ENCODE measurements at places on chromosomes 11 and 22.
A peak's percentile ranks its signal among the peaks of the same experiment; 100 is the strongest.

DNA sequence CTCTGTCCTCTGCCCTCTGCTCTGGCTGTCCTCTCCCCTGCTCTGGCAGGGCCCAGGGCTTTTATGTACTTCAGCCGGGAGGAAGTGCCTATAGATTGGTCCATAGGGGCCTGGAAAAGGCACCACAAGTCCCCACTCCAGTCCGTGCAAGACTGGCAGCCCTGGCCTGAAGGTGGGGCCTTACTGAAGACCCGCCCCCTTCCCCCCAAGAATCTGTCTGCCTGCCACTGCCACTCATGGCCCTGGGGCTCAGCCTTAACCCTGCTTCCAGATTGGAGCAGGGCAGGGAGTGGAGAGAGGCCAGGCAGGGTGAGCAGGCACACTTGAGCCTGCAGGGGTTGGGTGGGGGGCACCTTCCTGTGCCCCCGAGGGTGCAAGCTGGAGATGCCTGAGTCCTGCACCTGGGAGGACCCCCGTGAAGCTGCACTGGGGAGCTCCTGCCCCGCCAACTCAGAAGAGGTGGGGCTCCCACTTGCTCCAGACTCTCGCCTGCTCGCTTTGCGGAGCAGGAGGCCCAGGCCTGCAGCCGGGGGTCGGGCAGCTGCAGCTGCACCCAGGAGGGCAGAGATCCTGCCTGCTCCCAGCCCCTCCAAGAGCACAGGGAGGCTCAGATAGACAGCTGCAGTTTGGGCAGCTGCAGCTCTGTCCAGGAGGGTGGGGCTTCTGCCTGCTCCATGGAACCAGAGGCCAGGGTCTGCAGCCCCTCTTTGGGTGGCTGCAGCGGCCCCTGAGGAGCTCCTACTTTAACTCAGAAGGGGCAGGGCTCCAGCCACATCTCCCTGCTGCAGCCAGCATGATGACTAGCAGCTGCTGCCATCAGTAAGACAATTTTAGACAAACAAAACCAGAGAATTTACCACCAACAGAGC lies 51.0 kb upstream of the SC5D start:
- no peak for DNase-seq

- no peak for DNase-seq
Measured at GRCh38 chr11:2464451-2465165, 19.8 kb downstream of the KCNQ1 start.

GRCh38 chr11:120335908-120336640 lies at the start of gene ARHGEF12:
ARHGEF12 (plus strand) TSS chr11:120336413; CDS start chr11:120337244, 831 bp downstream.
- DNase-seq: peak; percentile 57

- no peak for DNase-seq
Measured at GRCh38 chr11:12719221-12719620, 45.0 kb downstream of the TEAD1 start.

DNA sequence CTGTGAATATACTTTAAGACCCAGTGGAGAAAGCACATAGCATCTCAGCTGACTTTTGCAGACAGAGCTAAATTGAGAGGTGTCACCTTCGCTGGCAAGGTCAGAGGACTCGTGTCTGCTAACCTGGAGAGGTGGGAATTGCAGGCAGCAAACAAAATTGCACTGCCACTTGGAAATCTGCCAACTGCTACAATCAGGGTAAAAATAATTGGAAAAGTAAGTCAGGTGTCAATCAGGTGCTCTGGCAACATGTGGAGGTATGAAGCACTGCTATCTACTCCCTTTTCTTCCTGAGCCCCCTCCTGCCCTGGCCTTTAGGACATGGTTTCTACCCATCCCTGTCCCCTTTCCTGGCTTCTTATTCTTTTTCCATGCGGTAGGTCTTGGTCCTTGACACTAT lies 24.1 kb upstream of the LRRC55 start:
- DNase-seq: no peak

DNA sequence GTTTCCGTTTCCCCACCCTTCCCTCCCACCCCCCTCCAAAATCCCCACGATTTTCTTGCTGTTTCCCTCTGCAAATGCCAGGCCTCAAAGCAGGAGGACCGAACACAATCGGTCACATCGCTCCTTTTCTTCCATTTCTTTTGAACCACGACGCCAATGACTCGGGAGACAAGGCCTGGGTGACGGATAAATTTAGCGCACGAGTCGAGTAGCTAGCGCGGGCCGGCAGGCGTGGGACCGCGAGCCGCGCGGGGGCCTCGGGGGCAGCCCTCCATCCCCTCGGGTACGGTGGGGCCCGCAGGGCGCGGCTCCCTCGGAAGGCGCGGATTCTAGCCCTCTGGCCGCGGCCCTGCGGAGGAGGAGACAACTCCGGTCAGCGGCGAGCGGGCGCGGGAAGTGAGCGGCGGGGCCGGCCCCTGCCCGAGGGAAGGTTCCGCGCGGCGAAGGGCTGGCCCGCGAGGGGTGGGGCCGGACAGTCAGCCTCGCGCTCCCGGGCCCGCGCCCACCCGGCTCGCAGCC lies 414 bp downstream of the JOSD1 start:
- DNase-seq: peak; percentile 66

DNA sequence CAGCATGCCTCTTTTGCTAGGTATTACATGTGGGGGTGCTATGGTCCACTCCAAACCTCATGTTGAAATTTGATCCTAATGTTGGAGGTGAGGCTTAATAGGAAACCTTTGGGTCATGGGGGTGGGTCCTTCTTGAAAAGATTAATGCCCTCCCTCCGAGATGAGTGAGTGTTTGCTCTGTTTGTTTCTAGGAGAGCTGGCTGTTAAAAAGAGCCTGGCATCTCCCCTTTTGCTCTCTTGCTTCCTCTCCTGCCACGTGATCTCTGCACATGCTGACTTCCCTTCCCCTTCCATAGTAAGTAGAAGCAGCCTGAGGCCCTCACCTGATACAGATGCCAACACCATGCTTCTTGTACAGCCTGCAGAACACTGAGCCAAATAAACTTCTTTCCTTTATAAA lies 104.5 kb downstream of the FAT3 start:
- no peak for DNase-seq

DNA sequence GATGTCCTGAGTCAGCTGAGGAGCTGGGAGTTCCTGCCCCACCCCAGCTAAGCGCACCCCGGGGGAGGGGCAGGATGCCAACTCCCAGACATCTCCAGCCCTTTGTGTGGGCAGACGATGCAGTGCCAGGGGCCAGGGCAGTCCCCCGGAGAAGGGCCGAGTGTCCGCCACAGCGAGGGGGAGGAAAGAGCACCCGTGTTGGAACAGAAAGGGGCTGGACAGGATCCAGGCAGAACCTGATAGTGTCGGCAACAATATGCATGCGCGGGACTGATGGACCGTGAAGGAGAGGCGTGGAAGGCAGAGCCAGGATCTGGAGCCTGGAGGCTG lies 1434.7 kb downstream of the BRD1 start:
- DNase-seq: no peak

- DNase-seq: no peak
Measured at GRCh38 chr11:129237880-129238638, 45.9 kb upstream of the ARHGAP32 start.

- DNase-seq: peak; percentile 75
Measured at GRCh38 chr11:63635762-63636465, 21.7 kb upstream of the PLAAT3 start.

DNA sequence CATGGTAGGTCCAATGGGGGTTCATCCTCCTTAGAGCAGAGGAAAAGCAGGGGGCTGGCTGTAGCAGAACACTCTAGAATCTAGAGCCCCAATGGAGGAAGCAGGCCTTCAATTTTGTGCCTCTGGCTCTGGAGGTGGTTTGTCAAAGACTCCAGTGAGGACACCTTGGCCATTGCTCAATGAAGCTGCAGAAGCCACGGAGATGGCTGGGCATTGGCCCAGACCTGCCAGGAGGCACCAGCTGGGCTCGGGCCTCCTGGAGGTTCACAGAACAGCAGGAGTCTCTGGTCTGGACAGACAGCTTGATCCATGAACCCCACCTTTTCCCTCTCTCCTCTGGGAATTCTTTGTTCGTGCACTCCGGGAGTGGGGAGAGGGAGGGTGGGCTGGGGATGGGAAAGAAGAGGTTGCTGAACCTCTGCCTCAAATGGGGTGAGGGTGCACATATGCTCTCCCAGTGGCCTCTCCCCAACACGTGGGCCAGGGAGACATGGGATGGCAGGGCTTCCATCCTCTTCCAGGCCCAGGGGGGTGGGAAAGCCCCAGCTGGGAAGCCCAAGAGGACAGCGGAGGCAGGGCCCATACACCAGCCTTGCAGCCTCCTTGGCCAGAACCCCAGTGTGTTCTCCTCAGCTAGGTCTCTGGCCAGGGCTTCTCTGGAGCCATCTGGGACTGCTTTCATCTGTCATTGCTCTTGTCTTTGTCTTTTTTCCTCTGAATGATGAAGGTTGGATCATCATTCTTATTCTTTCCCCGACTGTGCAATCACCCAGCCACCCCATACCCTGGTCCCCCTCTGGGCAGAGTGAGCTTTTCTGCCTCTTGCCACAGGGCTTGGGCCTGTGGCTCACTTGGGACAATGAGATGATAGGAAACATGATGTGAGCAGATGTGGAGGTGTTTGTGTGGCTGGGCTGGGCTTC lies 1019.4 kb downstream of the BRD1 start:
- DNase-seq: no peak

DNA sequence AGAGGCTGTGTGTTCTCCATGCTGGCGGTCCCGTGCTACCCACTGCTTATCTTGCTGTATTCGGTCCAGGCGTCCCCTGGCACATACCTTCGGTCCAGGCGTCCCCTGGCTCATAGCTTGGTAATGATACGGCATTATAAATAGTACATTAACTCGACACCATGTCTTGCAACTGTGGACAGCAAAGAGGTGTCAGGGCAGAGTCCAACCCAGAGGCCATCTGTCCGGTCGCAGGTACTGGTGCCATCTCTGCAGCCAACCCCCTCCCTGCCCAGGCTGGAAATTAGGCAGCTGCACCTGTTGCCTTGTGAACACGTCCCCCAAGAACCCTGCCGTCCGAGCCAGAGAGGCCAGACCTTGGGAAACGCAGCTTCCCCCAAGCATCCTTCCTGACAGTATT lies 634.3 kb downstream of the BRD1 start:
- no peak for DNase-seq

GRCh38 chr11:64644647-64645275 lies 53.7 kb downstream of the SLC22A12 start:
- DNase-seq: no peak

- DNase-seq: no peak
Measured at GRCh38 chr11:61883327-61883726, 8.0 kb downstream of the FADS3 start.

- DNase-seq: no peak
Measured at GRCh38 chr11:90639461-90639993, 416.7 kb upstream of the CHORDC1 start.

GRCh38 chr11:129702410-129703398 lies 112.9 kb upstream of the TMEM45B start:
- no peak for DNase-seq

DNA sequence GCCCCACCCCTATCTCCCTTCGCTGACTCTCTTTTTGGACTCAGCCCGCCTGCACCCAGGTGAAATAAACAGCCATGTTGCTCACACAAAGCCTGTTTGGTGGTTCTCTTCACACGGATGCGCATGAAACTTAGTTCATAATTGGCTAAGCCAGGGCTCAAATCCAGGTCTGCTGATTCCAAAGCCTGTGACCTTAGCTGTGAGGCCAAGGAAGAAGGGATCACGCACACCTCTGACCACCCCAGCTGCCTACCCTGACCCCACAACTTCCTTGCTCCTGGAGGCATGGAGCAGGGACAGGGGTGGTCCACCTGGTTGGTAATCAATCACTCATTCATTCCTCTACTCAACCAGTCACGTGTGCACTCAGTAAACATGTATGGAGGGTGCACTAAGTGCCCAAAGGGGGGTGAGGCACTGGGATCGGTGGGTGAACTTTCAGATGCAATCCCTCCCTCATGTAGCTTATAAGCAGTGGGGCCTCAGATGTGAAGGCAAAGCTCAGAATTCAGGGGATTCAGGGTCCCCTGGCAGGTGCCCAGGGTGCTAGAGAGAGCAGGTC lies 10.3 kb downstream of the FXYD2 start:
- no peak for DNase-seq

DNA sequence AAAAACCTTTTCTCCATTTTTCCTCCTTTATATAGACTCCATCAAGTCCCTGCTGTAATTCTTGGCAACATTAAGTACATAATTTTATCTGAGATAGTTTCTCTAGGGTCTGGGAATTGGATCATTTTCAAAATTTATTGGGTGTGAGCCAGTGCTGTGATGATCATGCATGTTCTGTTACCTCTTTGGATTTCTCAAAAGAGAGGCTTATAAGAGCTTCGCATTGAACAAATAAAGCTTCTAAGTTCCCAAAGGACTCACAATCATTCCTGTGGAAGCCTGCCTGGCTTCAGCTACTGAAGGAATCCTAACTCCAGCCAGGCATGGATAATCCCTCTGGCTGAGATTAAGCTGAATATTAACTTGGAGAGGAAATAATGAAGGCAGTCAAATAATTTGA lies 208.5 kb downstream of the RAB38 start:
- no peak for DNase-seq

GRCh38 chr22:44443641-44444235 lies 54.3 kb downstream of the RTL6 start:
- DNase-seq: no peak

DNA sequence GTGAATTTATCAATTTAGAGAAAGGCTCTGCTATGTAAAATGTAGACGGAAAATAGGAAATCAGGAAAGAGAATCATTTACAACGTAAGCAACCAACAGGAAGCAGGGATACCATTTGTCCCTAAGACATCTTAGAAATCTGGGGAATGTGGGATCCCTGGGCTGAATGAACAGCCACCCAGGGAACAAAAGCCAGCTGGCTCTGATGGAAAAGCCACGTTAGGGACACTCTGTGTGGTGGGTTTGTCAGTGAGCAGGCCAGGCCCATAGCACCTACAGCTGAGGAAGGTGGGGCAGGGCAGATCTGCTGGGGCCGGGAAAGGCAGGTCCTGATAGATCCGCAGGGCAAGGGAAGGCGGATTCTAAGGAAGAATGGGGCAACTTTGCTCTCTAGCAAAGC lies 87.1 kb upstream of the CSNK2A3 start:
- DNase-seq: no peak

DNA sequence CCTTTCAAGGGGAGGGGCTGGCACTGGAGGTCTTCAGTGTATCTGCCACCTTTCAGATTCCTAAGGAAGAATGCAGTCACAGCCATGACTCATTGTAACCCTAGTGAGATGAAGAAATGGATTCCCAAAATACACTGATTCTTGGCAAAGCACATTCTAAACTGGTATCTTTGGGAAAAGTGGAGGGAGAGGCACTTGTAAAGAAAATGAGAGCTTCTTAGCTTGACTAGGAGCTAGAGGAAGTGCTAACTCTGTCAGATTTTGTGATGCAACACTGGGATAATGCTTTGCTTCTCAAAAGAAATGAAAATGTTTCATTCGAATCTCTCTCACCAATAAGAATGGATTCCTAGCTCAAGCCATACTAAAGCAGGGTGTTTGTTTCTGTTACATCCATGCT lies 14.3 kb downstream of the NRIP3 start:
- DNase-seq: peak; percentile 19

GRCh38 chr22:22674467-22674866 lies 30.1 kb downstream of the GGTLC2 start:
- DNase-seq: no peak

DNA sequence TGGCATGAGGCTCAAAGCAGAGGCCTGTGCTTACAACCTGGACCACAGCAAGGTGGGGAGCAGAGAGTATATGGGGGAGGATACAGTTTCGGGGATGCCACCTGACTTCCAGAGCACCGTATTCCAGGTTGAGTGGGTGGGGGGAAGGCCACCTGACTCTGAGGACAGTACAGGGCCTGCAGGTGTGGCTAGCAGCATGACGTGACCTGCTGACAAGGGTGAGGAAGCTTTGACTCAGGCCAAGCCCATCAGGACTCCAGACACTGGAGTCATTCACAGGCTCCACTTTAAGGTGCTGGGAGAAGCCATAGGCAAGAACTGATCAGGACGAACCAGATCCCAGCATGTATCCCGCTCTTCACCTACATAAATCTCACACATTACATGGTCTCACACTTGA lies 34.6 kb upstream of the CRTAM start:
- DNase-seq: no peak

GRCh38 chr22:20418211-20418788 lies 19.3 kb downstream of the SCARF2 start:
- peak; percentile 77 for DNase-seq
